ENCODE measurements at places on chromosomes 3 and 15.

DNA sequence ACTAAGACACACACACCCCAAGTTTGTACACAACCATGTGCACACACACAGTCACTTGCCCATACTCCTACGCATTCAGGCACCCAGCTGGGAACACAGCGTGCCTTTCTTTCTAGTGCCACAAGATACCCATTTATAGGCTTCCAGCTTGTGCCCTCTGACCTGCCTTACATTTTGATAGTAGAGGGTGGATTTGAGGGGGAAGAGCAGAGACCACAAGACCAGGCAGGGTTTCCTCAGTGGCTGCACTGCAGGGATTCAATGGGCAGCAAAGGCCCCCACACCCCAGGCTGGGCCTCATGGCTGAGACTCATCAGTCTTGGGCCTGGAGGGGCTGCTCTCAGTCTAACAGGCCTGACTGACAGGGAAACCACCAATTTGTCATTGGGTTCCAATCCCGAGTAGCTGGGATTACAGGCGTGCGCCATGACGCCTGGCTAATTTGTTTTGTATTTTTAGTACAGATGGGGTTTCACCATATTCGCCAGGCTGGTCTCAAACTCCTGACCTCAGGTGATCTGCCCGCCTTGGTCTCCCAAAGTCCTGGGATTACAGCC, 18.8 kb upstream of the ANKDD1A start:
- DNase-seq, result no peak

- no peak for DNase-seq
Observed at GRCh38 chr3:148068466-148068865, 629.2 kb upstream of the AGTR1 start.

DNA sequence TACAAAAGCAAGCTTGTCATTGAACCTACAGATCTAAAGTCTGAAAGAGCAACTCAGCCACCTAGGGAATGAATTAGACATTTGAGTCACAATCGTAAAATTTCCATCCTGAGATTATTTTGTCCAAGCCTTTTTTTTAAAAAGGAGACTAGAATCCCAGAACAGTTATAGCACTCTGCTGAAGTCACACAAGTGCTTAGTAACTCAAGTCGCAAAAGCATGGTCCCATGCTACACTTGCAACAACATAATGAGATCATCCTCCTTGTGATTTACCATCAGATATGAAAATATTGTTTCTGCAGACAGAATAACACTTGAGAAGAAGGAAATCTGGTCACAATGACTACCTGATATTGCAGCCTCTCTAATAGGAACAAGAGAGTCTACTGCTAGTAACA, 106.7 kb downstream of the ZIC4 start:
- no peak for DNase-seq

DNA sequence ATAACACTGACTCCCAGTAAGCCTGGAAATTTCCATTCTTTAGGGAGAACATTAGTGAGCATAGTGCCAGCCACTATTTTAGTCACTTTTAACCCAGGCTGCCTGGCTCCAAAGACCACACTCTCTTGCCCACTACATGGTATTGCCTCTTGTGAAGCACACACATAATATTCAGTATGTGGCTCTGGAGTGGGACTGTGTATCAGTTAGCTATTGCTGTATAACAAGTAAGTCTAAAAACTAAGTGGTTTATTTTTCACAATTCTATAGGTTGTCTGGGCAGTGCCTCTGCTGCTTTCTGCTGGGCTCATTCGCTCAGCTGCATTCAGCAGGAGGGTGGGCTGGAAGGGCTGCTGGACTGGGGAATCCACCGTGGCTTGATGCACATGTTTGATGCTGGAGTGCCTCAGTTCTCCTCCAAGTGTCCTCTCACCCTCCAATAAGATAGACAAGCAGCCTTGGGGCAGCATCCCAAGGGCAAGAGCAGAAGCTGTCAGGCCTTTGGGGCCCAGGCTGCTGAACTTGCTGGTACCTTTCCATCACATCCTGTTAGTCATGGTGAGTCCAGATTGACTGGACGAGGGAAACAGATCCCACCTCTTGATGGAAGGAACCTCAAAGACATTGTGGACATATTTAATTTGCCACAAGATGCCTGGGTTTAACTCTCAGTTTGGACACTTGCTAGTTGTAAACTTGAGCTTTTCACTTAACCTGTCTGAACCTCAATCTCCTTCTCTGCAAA, 66.6 kb upstream of the TLE3 start:
- DNase-seq, result no peak

- no peak for DNase-seq
Observed at GRCh38 chr15:61480295-61480694, 251.2 kb upstream of the RORA start.

DNA sequence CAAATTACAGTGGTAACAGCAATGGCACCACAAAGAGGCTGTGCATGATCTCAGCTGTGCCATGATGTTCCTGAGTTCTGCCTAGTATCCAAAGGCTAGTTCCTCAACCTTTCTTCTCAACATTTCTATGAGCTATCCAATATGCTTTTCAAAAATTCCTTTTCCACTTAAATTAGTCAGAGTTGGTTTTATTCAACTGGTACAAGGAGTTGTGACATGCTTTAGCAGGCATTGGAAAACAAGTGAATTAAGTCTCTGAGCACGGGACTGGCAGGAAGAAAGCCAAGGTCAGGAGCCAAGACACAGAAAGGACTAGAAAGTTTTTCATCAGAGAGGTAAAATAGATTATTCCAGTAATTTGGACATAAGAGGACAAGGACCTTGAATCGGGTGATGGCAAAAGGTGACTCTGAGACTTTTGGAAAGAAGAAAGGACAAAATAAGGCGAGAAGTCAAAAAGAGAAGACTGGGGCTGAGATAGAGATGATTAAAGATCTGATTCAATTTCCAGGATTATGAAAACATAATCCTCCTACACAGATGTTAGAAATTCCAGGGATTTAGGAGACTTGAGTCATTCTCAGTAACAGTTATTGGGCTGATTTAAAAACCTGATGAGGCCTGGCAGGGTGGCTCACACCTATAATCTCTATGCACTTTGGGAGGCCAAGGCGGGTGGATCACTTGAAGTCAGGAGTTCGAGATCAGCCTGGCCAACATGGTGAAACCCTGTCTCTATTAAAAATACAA, 36.1 kb downstream of the PBRM1 start:
- DNase-seq, result no peak

- no peak for DNase-seq
Observed at GRCh38 chr3:138936741-138937689, 9.9 kb downstream of the FOXL2 start.

- DNase-seq, result no peak
Observed at GRCh38 chr3:23319366-23320312, 116.5 kb downstream of the UBE2E2 start.

DNA sequence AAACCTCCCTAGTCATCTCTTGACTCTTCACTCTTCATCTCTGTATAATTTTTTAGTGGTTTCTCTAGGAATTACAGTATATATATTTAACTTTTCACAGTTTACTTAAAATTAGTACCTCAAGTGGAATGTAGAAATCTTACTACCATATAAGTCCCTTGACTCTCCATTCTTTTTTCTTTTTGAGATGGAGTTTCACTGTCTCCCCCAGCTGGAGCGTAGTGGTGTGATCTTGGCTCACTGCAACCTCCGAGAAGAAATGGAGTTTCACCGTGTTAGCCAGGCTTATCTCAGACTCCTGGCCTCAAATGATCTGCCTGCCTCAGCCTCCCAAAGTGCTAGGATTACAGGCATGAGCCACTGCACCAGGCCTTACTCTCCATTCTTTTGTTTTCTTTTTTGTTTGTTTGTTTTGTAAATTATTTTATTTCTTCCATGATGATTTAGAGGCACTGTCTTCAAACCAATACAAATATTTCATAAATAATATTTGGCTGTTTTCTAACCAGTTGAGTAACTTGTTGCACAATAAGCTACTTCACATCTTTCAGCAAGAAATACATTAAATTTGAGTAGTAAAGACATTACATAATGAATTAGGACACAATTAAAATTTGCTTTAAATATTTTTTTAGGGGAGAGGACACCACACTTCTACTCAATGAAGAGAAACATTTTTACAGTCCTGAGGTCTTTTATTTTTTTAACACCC, 144.8 kb downstream of the RBPMS2 start:
- DNase-seq, result no peak

DNA sequence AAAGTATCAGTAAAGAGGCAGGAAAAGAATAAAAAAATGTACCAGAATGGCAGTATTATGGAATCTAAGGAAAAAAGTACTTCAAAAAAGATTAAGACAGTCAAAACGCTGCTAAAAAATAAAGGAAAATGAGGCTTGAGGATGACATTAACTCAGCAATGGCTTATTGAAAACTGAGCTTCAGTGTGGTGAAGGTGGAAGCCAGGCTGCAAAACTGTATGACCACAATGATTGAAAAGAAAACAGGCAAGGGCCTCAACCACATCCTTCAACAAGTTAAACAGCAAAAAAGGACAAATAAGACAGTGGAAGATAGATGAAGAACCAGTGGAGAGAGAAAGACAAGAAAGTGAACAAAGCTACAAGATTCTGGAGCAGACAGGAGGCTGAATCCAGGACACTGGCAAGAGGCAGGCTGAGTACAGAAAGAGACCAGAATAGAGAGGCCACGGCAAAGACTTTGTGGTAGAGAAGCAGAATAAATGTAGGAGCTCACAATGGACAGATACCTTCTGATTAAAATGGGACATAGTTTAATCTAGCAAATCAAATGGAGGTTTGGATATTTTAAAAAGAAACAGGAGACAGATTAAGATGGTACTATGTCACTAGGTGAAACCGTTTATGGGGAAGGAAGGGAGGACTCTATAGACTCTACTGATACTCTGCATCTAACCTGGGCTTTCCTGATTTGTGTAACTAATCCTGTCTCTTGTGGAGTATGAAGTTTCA, 86.1 kb downstream of the TJP1 start:
- no peak for DNase-seq

DNA sequence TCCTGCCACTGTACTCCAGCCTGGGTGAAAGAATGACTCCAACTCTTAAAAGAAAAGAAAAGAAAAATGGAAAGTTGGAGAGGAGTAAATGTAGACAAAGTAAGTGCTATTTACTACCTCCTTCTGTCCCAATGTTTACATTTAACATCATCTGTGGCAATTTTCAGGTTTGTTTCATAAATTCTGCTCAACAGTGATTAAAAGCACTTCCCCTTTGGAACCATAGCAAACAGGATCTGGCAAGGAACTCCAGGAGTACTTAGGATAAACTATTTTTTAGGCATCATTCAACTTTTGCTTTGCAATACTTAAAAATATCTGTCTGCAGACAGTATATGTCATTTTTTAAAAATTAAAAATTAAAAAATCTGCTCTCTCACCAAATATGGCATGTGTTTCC, 5.5 kb upstream of the CX3CR1 start:
- DNase-seq, result no peak

- no peak for DNase-seq
Observed at GRCh38 chr3:53457068-53457467, 37.3 kb upstream of the CACNA1D start.

GRCh38 chr3:125602752-125603649, 7.7 kb upstream of the OSBPL11 start:
- no peak for DNase-seq

DNA sequence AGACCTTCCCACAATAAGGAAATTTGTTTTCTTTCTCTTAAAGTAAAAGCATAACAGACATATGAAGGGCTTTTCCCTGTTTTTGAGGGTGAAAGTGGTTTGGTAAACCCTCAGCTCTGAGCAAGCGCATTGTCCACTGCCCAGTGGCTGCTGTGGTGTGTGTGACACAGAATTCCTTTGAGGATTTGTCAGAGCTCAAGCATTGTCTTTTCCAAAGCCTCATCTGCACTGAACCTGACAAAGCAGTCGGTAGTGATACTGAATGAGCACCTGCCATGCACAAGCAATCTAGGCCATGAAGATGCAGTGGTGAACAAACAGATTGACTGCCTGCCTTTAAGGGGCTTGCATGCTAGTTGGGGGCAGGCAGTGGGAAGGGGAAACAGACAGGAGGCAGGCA, 128.3 kb downstream of the PLCL2 start:
- DNase-seq, result no peak

- DNase-seq, result no peak
Observed at GRCh38 chr15:48582452-48583247, 62.9 kb downstream of the FBN1 start.

DNA sequence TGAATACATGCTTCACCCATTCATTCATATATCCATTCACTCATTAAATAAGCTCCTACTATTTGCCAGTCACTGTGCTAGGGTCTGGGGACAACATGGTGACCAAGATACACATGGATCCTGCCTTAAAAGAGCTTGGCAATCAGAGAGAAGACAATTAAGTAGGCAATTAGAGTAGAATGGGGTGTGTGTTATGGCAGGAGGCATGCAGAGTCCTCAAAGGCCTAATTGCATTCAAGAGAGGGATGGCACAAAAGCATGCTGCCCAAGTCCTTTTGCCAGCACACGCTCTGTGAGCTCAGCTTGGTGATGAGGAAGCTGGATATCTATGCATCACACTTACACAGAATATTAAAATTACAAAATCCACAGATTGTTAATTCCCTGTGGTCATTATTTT, 2.8 kb upstream of the PRICKLE2 start:
- DNase-seq, result no peak

DNA sequence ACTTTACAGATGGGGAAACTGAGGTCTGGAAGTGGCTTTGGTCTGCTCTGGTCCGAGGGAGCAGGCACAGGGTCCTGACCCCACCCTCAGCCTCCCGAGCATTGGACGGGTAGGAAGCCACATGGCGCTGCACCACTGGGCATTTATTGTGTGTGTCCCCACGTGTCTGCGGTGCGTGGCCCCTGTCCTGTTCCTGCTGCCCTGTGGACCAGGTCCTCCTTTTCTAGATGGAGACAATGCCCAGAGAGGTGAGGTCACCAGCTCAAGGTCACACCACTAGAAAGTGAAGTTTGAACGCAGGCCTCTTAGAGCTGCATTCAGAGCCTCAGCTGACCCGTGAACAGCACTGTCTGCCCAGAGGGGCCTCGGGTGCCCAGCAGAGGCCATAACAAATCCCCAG, 26.8 kb downstream of the DUSP7 start:
- DNase-seq, result no peak

GRCh38 chr3:134464689-134465365, 21.0 kb downstream of the ANAPC13 start:
- no peak for DNase-seq

DNA sequence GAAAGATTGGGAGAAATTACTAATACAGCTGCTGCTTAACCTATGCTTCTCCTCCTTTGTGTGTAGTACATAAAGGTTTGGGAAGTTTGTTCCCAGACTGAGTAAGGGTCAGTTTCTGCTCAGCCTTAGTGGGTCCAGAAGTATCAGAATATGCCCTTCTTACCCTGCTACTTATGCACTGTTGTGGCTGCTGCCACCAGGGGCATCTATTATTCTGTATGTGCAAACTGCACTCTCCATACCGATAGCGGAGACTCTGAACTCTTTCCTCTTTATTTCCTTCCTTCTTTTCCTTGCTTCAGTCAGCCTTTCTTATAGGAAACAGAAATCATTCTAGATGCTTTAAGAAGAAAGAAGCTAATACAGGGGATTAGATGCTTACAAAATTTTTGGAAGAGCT, 4.0 kb downstream of the NEDD4 start:
- DNase-seq, result no peak

- DNase-seq, result no peak
Observed at GRCh38 chr15:57352535-57353316, 23.6 kb upstream of the CGNL1 start.

DNA sequence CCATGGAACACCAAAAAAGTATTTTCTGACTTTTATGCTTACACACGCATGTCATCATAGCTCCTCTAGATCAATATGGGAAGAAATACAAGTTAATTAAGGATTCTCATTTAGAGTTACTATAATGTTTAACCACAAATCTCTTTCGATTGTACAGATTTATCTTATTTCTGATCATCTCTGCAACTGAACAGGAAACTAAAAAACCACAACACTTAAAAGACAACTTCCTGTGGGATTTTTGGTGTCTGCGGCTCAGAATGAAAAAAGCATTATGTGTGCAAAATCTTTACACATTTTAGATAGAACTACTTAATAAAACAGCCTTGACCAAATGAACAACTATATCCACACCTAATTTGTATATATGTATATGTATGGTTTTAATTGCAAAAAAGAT, 3.0 kb upstream of the TJP1 start:
- DNase-seq, result no peak

All from T-helper 2 cell (primary cell).